Astrocyte of the spinal cord (primary cell): ENCODE measurements at places on chromosomes 12 and 14.

- DNase-seq = peak; percentile 77
These were observed 308.0 kb downstream of the PPFIA2 start for GRCh38 chr12:81450920-81451739.

GRCh38 chr14:51822499-51822898, 37.9 kb upstream of the GNG2 start:
- peak; percentile 11 for DNase-seq

- DNase-seq = peak; percentile 81
These were observed 229.2 kb downstream of the EMP1 start for GRCh38 chr12:13425766-13426165.

GRCh38 chr12:592024-592505, 71.2 kb downstream of the NINJ2 start:
- no peak for DNase-seq

GRCh38 chr12:127592245-127592644, 674.7 kb upstream of the TMEM132C start:
- DNase-seq = no peak

DNA sequence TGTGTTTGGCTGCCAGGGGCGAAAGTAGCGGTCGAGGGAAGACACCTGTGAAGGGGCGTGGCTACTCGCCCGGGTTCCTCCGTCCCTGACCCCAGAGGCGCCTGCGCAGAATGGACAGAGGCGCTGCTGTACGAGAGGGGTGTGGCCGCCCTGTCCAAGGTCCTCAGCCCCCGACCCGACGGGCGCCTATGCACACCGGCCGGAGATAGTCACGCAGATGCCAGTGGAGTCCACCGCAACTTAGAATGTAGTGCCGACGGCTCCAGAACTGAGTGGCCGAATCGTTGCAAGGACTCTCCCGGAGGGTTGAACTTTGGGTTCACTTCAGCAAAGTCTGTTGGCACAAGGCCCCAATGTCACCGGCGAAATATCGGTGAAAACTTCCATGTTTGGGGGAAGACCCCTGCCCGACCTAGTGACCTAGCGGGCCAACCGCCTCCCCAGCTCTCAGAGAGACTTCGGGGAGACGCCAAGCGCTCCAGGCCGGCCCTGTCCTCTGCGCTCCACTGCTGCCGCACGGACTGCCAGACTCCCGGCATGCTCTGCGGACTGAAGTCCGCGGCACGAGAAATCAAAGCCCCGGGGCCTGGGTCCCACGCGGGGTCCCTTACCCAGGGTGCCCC, 541 bp upstream of the RNU6-7 start:
- peak; percentile 72 for DNase-seq

DNA sequence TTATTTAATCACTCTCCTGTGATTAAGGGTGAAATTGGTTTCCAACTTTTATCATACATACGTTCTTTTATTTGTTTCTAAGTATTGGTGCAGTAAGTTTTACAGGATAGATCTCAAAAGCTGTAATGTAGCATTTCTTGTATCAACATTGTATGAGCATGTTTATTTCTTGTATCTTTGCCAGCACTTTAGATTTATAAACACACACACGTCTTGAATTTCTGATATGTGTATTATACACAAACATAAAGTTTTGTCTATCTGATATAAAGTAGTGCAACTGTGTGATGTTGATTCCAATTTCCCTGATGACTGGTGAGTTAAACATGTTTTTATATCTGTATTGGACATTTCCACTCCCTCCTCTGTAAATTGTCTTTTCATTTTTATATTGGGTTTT, 134.7 kb downstream of the NOVA1 start:
- no peak for DNase-seq

GRCh38 chr14:89911010-89911919, 43.3 kb downstream of the EFCAB11 start:
- peak; percentile 86 for DNase-seq

- DNase-seq = peak; percentile 75
These were observed 15.8 kb upstream of the VPS33A start for GRCh38 chr12:122282061-122282460.

- no peak for DNase-seq
These were observed 393.5 kb downstream of the NAV3 start for GRCh38 chr12:78224154-78224553.

GRCh38 chr14:77599889-77600288, 16.5 kb downstream of the SPTLC2 start:
- no peak for DNase-seq

DNA sequence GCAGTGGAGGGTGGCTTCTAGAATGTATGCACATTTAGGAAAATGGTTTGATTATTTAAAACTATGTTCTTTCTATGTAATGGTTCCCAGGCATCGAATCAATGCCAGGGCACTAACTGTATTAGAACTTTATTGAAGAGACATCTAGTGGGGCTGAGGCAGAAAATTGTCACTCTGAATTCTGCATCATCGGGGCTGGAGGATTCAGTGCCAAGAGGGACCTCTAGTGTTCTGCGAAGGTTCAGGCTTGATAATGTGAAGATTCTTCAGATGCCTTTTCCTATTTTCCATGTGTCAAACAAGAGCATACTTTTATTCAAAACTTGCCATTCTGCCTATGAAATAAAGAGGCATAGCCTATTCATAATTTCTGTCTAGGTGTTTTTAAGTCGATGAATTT, 146.3 kb downstream of the CAND1 start:
- DNase-seq = peak; percentile 52

- DNase-seq = peak; percentile 32
These were observed 35.2 kb downstream of the SCARB1 start for GRCh38 chr12:124828264-124829007.

- DNase-seq = no peak
These were observed 51.2 kb downstream of the SMIM41 start for GRCh38 chr12:52130711-52131110.

DNA sequence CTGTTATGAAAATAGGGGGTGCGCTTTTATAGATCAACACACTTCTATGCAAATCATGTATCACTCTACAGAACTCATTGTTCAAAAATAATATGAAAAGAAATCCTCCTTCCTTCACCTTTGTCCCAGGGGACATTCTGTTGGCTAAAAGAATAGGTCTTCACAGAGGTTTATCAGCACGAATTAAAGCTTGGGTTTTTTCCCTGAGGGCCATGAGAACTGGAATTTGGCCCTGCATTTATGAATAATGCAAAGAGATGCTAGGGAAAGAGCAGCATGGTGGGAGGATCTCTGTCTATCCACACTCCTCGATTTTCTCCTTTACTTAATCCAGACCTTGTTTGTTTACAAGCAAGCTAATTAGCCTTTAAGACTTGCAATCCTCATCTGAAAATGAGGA, 16.2 kb upstream of the CRADD start:
- no peak for DNase-seq

DNA sequence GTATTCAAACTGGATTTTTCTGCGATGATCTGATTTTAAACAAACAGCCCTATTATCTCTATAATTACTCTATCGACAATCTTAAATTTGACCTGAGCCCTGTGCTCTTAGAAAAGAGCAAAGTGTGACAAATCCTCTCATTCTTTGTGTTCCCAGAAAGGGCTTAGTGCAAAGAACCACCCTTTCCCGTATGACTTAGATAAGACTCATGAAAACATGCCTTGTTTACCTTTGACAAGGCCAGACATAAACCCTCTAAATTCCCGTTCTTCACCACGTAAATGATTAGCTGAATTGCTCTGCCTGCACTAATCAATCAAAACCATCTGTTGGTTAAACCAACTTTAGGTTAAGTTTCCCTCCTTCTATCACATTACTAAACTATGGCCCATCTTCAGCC, 285.7 kb upstream of the SEL1L start:
- no peak for DNase-seq

DNA sequence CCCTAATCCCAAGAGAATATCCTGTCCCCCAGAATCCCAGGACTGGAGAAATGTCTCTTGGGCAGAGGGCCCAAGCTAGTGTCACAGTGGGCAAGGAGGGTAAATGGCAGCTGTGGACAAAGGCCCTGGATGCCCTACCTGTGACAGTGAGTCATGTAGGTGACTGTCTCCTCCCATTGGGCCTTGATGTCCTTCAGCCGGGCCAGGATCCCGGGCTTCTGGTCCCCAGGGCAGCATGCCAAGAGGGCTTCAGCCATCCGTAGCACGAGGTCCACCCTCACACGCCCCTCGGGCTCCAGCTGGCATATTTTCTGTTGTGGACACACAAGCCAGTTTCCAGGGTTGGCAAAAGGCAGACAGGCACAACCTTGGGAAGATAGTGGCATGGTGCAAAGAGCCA, 48.8 kb downstream of the SYNE3 start:
- DNase-seq = no peak

- DNase-seq = no peak
These were observed 400.5 kb downstream of the ADAMTS20 start for GRCh38 chr12:43151441-43151981.

GRCh38 chr14:33589334-33589733, 361.5 kb downstream of the EGLN3 start:
- peak; percentile 88 for DNase-seq

GRCh38 chr12:27183342-27183741, 60.7 kb upstream of the STK38L start:
- DNase-seq = no peak

GRCh38 chr14:95394297-95395097, 74.8 kb upstream of the CLMN start:
- DNase-seq = no peak

GRCh38 chr12:34126239-34126641, 103.9 kb downstream of the ALG10 start:
- DNase-seq = no peak

GRCh38 chr12:49635656-49636055, 12.3 kb downstream of the PRPF40B start:
- no peak for DNase-seq

GRCh38 chr14:69023035-69023434, 43.9 kb upstream of the ACTN1 start:
- no peak for DNase-seq

- DNase-seq = no peak
These were observed 111.7 kb downstream of the KITLG start for GRCh38 chr12:88468581-88468980.

DNA sequence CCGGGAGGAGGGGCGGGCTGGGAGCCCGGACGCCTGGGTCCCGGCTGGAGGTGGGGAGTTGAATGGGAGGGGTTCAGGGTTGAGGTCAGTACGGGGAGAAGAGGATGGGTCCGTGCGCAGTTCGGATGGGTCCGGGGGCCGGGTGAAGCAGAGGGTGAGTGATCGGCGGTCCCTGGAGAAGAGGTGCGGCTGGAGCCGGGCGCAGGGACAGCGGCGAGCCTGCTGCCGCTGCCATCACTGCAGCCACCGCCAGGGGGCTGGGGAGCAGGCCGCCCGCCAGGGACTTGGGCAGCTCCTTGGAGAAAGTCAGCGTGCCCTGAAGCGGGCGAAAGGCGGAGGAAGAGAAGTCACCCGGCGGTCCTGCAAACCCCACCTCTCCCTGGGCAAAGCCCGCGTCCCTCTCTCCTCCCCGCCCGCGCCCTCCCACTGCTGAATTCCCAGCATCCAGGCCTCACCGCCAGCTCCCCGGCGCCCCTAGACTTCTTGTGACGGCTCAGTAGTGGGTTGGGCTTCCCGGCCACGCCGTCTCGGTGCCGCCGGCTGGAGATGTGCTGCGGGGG, 6.0 kb upstream of the GPR84 start:
- peak; percentile 80 for DNase-seq

DNA sequence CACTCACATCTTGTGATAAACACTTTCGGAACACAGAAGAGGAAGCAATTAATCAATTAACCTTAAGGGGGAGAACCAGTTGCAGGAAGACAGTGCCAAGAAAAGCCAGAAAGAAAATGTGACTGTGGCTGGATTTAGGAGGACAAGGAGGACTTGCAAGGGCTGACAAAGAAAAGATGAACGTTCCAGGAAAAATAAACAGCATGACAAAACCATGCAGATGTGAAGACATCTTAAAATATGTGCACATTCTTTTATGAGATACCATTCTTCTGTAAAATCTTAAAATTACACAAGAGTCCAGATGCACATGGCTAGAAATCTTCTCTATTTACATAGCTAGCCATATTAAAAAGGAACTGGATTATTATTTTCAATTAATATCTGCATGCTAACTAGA, 33.4 kb downstream of the KITLG start:
- DNase-seq = peak; percentile 40

DNA sequence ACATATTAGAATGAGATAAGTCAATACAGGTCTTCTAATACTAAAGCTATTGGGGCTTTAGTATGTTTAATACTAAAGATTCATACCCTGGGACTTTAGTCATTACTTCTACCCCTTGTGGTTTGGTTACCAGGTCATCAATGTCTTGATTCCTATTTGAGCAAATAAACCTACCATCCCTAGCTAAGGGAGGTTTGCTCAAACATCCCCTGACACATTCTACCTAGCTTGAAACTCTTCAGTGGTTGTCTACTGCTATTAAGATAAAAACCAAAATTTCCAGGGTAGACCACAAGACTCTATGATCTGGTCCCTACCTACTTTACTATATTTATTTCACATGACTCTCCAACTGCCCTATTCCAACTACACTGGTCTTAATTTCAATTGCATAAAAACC, 7.3 kb upstream of the C2CD5 start:
- no peak for DNase-seq

- no peak for DNase-seq
These were observed 10.9 kb upstream of the HVCN1 start for GRCh38 chr12:110699591-110700445.

DNA sequence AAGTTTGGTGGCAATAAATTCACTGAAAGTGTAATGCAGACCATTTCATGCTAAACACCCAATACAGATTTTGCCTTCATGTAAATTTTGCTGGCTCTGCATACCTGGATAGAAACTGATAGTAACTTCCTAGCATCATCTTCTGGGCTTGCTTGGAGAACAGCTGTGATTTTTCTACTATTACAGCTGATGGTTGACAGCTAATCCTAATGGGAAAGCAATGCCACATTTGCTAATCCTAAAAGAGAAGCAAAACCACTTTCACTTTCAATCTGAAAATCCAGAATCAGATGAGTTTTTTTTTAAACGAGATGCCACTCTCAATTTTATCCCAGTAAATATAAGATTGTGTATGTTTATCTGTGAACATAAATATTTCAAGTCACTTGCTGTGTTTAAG, 1035.9 kb downstream of the TRHDE start:
- DNase-seq = no peak

GRCh38 chr12:97944576-97944975, 482.0 kb downstream of the RMST start:
- DNase-seq = peak; percentile 25

DNA sequence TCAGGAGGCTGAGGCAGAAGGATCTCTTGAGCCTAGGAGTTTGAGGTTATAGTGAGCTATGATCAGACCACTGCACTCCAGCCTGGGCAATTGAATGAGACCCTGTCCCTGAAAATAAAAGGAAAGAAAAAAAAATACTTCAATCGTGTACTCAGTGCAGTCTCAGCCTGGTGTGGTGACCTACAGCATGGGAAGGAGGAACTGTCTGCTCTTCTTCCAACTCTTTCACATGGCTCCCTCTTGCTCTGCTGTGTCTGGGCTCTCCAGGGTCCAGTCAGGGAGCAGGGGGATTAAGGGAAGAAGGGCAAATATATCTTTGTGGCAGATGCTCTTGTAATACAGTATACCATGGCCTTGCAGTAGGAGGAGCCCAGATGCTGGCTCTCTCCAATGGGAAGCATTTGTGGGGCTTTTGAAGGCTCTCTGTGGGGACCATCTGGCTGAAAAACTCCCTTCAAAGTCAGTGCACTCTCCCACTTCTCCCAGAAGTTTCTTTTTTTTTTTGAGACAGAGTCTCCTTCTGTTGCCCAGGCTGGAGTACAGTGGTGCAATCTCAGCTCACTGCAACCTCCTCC, 76.6 kb upstream of the TMPO start:
- DNase-seq = no peak
